Vagina (tissue), 2 donors: ENCODE measurements at places on chromosomes 6 and 20.

GRCh38 chr20:36342331-36343120, 36.4 kb downstream of the DLGAP4 start:
- DNase-seq: no peak

GRCh38 chr6:48036316-48036715, 74.7 kb downstream of the PTCHD4 start:
- DNase-seq: no peak

DNA sequence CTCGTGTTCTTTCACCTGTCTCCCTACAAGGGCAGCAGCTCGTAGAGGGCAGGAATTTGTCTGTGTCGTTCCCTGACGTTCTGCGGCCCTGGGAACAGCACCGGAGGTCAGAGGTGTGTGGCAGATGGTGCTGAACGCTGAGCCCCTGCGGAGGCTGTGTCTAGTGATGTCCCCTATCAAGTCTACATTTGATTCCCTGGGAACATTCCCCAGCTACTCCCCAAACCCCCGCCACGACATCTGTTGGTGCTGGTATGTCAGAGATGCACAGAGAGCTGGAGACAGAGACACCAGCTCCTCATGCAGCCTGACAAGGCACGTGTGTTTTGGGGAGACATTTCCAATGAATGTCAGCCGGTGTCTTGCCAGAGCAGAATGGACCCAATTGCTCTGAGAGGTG, 7.7 kb downstream of the PMEPA1 start:
- no peak for DNase-seq

DNA sequence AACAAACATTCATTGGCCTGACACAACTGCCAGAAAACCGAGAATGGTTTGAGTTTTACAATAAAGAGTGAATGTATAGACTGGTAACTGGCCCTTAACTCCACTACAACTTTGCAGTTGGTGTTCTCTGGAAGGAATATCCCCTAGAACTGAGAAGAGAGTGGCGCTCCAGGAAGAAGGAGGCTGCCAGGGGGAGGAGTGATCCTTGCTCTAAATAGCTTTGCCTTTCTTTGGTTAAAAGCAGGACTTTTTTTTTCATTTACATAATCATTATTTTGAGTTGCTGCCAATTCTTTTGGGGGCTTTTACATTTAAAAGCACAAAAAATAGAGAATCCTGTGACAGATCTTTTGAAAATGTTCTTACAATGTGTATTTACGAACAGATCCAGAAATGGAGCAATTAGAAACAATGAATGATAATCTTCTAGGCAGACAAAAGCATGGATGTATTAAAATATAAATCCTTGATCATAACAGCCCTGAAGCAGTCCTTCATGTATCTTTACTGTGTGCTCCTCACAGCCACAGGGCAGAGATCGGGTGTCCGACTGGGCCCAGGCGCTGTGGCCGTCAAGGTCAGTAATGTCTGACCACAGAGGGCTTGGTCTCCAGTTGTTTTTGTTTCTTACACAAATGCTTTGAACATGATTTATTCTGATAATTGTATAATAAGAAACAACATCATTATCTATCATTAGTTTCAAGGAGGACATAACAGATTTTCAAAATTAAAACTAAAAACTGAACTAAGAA, 612.2 kb downstream of the HDGFL1 start:
- no peak for DNase-seq

DNA sequence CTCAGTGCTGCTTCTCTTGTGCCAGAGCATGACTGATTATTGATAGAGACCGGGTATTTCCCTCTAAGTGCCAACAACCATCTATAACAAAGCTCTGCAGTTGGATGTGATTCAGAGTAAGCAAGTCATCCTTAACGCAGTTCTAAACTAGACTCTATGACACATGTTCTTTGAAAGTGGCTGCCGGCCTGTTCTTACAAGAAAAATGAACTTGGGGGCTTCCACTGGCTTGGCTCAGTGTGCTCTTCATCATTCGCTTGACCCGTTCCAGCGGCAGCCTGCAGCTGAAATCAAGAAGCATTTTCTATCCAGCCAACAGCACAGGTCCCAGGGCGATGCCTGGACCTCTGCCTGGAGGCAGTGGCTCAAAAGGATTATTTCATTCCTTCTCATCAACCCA, 29.8 kb downstream of the GFOD1 start:
- DNase-seq: no peak

- no peak for DNase-seq
These were observed 423.8 kb downstream of the CBLN4 start for GRCh38 chr20:55581519-55581918.

DNA sequence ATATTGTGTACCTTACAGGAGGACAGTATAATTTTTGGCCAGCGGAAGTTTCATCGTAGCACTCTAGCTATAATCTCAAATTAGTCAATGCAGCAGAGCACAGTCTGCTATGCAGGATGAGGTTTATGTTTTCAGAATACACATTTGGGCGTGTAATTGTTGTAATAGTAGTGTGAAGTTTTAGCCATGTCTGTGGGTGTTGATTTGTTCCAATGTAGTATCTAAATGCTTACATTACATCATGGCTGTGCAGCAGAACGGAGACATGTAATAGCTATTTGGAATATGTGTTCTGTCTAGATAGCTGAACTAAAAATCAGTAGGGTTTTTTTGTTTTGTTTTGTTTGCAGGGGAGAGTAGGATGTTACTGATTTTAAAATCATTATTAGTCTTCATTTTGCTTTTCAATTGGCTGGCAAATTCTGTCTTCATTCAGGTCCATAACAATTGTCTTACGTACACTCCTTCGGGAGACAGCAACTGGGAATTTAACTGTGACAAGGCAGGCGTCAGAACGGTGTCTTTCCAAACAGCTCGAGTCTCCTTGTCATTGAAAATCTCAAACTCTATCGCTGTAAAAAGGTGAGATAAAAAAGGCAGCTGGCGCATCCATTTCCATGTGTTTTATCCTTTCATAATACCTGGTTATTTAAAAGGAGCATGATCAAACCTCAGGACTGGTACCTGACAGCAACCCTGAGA, 65.1 kb upstream of the CDH4 start:
- DNase-seq: no peak

- DNase-seq: no peak
These were observed 19.5 kb upstream of the SIRT5 start for GRCh38 chr6:13554929-13555333.

GRCh38 chr6:94350833-94351232, 931.5 kb upstream of the EPHA7 start:
- no peak for DNase-seq
